Esophagus mucosa (tissue), 1 donor: ENCODE measurements at places on chromosomes 7 and 10.

- no peak for ATAC-seq
These were observed 278.2 kb downstream of the PLXDC2 start for GRCh38 chr10:20094226-20094976.

GRCh38 chr7:97174303-97174702 lies 56.8 kb downstream of the SDHAF3 start:
- ATAC-seq, result no peak

GRCh38 chr7:109950256-109950655 lies 1140.7 kb upstream of the LRRN3 start:
- ATAC-seq, result no peak

DNA sequence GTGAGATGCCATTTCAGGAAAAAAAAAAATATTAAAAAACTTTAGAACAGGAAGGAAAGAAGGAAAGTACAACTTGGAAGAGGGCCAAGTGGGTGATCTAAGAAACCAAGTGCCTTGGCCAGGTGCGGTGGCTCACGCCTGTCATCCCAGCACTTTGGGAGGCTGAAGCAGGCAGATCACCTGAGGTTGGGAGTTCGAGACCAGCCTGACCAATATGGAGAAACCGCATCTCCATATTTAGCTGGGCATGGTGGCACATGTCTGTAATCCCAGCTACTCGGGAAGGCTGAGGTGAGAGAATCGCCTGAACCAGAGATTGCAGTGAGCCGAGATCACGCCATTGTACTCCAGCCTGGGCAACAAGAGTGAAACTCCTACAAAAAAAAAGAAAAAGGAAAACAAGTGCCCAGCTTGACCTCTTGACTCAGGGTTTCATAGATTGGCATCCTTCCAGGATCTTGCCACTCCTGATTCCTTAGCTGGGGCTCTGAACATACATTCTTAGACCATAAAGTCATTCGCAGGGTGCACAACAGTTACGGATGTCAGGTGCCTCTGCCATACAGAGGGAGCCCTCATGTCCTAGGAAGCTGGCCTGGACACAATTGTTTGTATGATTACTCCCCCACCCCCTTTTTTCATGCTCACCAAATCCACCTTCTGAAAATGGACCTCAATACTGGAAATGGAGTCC lies 2.1 kb upstream of the GUSB start:
- no peak for ATAC-seq

DNA sequence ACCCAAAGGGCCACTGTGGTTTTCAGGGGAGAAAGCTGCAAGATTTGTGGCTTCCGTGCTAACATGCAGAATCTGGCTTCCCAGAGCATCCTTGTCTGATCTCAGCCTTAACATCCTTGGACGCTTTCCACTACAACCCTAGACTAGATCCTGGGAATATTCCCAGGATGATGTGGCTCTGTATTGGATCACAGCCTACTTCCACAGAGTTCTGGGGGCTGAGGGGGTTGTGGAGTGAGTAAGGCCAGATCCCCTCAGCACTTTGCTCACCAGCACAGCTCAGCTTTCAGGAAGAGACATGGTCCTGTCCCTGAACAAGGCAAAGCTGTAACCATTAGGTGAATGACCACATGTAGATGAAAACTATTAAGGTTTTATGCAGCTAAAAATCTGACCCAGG lies 241.3 kb upstream of the MYO3A start:
- ATAC-seq, result no peak

- no peak for ATAC-seq
These were observed 224.6 kb downstream of the TNS3 start for GRCh38 chr7:47357361-47357760.

- no peak for ATAC-seq
These were observed 238.5 kb upstream of the AKR1E2 start for GRCh38 chr10:4587466-4587865.

DNA sequence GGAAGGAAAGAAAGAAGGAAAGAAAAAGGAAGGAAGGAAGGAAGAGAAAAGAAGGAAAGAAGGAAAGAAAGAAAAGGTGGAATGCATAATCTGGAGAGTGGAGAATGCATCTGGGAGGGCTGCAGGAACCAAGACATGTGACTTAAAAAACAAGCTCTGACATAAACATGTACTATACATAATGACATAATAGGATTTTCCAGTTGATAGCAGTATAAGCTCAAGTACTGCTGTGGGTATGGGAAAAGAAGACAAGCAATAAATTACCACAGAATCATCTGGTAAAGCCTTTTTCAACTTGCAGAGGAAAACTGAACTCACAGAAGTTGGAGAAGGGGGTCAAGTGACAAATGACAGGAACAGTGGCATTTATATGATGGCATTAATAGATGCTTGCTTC lies 345.9 kb downstream of the PLXDC2 start:
- no peak for ATAC-seq

DNA sequence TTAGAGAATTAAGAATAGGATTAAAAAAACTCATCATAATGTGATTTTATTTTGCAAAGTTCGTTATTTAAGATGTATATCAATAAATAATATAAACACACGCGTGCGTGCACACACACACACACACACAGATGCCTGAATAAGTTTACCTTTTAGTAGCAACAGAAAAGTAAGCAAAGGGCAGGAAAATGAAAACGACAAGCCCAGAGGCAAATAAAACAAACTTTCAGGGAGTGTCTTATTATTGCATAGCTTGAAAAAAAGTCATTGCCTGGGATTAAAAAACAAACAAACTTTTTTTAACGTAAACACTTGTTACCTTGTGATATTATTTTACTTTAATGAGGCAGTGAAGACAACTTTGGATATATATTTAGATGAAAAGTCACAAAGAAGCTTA lies 226.4 kb downstream of the BAMBI start:
- ATAC-seq, result no peak

- no peak for ATAC-seq
These were observed 45.5 kb downstream of the TNPO3 start for GRCh38 chr7:129009437-129009836.

GRCh38 chr7:98251231-98251600 lies 816 bp downstream of the TECPR1 start:
- ATAC-seq, result peak; percentile 22

DNA sequence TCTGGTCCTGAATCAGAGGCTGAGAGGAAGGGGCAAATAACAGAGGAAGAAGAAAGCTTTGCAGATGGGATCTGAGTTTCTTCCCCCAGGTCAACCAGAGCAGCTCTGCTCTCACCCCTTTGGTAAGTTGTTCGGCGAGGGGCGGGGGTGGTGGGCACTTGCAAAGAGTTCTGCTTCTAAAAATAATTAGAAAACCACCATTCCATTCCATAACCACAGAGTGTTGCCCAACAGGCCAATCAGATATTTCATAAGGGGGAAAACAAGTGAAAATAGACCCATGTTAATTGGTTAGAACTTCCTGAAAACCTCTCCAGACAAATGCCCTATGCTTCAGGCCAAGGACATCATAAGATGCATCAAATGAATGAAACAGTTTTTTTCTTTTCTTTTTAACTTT lies 43.6 kb upstream of the R3HCC1L start:
- ATAC-seq, result no peak

- no peak for ATAC-seq
These were observed 20.6 kb downstream of the PITRM1 start for GRCh38 chr10:3151889-3152565.

- ATAC-seq, result no peak
These were observed 137.3 kb upstream of the ZMIZ1 start for GRCh38 chr10:78931321-78932053.

DNA sequence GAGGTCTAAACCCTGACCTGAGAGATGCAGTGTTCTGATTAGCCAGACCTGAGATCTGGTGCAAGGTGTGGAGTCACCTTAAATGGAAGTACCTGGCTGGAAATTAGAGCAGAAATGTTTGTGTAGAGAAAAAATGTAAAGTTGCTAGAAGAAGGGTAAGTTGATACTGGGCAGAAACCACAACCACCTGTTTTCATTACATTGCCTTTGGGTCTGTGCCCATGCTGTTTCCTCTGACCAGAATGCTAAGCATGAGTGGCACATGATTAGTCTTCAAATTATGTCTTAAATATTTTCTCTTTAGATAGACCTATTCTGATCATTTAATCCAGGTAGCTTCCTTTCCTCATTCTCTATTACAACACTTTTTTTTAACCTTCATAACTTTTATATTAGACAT lies 69.0 kb downstream of the CASD1 start:
- ATAC-seq, result no peak

DNA sequence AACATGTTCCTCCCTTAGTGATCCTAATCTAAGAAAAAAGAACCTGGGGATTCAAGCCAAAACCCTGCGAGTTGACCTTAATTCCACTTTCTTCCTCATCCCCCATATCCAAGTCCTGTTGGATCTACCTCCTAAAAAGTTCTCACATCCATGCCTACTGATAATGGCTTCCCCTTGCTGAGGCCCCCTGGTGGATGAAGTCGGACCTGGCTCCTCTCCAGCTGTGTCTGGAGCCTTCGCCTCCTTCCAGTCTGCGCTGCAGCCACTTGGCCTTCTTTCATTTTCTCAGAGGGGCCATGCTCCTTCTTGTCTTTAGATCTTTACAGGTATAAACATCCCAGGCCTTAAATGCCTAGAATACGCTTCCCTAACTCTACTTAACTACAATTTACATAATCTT lies 8.1 kb downstream of the PDE1C start:
- peak; percentile 35 for ATAC-seq

GRCh38 chr10:88127269-88127668 lies 263.8 kb downstream of the PTEN start:
- ATAC-seq, result no peak

- peak; percentile 13 for ATAC-seq
These were observed 476 bp upstream of the ZFYVE27 start for GRCh38 chr10:97736403-97736901.
